ENCODE measurements at places on chromosomes 1 and 21.

GRCh38 chr1:197017558-197018146 lies 40.3 kb downstream of the CFHR5 start:
- no peak for DNase-seq

GRCh38 chr1:205774198-205775014 lies 876 bp downstream of the RAB29 start:
- DNase-seq: peak; percentile 17

- no peak for DNase-seq
Measured at GRCh38 chr1:190583862-190584261, 106.2 kb upstream of the BRINP3 start.

- no peak for DNase-seq
Measured at GRCh38 chr1:47478090-47478489, 40.2 kb downstream of the FOXD2 start.

GRCh38 chr21:36134803-36135390 lies at the start of gene CBR3:
TSS of gene CBR3 (plus strand) at chr21:36135079. CDS start at chr21:36135193, 114 bp downstream.
- DNase-seq: peak; percentile 35

- no peak for DNase-seq
Measured at GRCh38 chr1:222105393-222105737, 363.5 kb upstream of the DUSP10 start.

- no peak for DNase-seq
Measured at GRCh38 chr21:37783016-37783415, 133.2 kb downstream of the KCNJ6 start.

DNA sequence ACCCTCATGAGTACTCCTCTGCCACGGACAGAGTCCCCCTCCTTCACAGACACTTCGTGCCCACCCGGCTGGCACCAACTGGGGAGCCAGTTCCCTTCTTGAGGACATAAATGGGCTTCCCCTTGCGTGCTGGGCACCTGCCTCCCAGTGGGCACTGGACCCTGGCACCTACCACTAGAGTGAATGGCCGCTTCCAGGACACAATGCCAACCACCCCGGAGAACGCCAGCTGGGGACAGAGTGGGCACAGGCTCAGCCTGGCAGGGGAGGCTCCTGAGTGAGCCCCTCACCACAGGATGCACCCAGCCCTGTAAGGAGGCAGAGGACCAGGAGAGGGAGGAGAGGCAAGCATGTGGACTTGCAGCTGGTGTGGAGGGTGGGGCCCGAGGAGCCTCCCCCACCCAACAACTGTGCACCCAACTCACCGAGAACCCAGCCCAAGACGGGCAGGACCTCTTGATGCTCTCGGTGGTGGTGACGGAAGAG lies 1.0 kb downstream of the ENTREP3 start:
- DNase-seq: no peak

DNA sequence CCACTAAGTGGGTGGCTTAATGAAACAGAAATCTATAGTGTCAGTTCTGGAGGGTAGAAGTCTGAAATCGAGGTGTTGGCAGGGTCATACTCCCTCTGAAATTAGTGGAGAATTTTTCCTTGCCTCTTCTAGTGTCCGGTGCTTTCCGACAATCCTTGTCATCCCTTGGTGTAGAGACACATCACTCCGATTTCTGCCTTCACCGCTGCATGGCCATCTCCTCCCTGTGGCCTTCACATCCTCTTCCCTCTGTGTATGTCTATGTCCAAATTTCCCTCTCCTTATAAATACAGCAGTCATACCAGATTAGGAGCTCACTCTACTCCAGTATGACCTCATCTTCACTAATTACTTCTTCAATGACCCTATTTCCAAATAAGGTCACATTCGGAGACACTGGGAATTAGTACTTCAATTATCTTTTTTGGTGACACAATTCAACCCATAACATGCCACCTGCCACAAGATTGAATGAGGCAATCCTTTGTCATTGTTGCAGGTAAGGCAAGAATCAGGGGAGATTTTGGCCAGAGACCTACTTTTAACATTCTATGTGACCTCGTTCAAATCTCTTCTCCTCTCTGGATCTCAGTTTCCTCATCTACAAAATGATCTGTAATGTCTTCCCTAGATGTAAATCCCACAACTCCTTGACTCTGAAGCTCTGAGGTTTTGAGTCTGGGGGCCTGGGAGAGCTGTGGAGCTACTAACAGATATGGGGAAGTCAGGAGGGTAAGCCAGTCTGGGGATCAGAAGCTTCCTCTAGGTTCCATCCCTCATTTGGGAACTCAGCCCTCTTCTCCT lies 16.1 kb downstream of the NAV1 start:
- no peak for DNase-seq
